ACHN (cell line): ENCODE measurements at places on chromosomes 2 and 18.

DNA sequence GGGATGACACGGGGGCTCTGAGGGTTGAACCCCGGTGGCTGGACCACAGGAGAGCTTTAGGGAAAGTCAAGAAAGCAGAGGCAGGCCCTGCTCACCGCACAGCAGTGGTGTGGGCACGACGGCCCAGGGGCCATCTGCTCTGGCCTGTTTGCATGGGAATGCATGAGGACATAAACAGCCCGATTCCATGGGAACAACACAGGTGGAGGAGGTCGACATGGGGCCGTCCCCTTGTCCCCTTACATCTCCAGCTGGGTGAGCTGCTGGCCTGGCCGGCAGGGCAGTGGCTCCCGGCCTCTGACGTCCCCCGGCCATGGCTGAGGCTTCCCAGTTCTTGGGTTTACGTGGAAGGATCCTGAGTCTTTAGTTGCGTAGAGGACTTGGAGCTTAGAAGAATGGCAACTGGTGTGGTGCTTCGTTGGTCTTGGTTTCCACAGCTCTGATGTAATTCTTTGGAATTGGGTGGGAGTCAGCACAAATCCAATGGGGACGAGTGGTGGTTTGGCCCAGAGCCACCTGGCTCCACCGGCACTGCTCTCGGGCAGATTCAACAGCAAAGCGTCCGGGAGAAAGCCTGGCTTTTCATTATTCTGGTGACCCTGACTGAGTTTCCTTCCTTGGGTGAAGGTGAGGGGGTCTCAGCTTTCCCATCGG lies 98.3 kb upstream of the HDAC4 start:
- no peak for DNase-seq

DNA sequence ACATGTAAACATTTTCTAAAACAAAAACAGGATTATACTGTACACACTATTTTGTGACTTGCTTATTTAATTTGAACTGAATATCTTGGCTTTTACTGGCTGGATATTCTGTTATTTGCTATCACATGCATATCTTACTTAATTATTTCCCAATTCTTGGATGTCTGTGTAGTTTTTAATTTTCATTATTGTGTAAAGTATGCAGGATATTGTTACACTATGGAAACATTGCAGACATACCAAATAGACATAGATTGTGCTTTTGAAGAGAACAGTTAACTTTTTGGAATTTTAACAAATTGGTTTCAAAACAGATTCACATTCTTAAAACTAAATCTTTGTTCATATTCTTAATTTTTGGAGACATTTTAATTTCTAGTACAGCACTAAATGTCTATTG lies 2.1 kb downstream of the PHOSPHO2 start:
- no peak for DNase-seq

DNA sequence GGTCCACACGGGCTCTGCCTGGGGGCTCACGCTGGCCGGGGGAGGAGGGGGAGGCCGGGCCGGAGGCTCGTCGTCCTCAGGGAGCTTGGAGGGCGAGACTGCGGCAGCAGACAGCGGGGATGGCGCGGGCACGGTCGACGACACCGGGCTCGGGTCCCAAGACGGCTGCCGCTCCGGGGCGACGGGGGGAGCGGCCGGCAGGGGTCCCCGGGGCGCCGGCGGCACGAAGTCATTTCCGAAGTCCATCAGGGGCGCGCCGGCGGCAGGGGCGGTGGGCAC lies 491 bp downstream of the RTN4 start:
- DNase-seq: no peak

DNA sequence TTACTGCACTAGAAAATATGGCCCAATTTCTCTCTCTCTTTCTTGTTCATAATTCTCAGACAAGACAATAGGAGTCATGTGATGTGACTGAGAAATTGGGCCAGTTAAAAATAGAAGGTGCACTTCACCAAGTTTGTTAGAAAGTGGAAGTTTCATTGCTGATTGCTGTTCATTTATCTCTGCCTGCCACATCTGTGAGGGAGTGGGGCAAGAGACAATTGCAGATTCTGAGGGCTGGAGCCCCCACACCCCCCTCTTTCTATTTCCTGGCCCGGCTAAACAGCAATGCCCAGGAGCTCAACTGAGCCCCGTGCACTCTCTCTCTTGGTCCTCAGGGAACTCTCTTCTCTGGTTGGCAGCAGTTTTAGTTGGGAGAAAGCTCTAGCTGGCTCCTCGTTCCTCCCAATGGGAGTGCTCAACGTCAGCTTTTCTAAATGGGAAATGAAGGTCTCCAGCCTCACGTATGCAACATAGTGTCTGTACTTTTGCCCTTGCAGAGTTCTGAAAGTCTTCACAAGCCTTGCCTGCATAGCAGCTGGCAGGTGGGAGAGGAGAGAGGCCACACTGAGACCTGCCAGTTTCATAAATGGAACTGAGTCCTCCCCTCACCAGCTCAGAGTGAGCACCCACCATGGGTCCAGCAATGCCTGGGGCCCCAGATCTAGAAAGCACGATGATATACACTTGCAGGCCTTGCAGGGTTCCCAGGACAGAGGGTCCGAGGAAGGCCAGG lies 115.7 kb downstream of the MYCN start:
- DNase-seq: no peak

- peak; percentile 41 for DNase-seq
Observed at GRCh38 chr2:190328573-190329147, 9.0 kb upstream of the HIBCH start.

- no peak for DNase-seq
Observed at GRCh38 chr2:11613297-11613696, 56.7 kb downstream of the NTSR2 start.

- DNase-seq: no peak
Observed at GRCh38 chr2:14745288-14746076, 113.0 kb downstream of the LRATD1 start.

- DNase-seq: no peak
Observed at GRCh38 chr2:59339121-59339836, 1098.2 kb upstream of the FANCL start.

DNA sequence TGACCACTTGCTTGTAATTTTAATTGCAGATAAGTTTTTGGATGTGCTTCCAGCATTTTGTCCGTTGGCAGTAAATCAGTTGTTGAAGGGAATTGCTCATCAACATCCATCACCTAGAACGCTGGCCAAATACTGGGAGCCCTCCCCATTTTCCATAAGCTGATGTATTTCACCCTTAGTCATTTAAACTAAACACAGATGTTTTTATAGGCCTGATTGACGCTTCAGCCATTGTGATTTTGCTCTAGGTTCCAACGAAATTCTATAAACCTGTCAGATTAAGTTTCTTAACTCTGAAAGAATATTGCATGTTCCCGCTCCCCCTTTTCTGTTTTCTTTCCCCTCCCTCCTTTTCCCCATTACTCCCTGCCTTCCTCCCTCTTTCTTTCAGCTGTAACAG lies 1.0 kb upstream of the RPRM start:
- DNase-seq: no peak

- DNase-seq: no peak
Observed at GRCh38 chr2:190837952-190838361, 42.7 kb upstream of the GLS start.

- DNase-seq: no peak
Observed at GRCh38 chr2:69171116-69171896, 158.3 kb downstream of the ANTXR1 start.

DNA sequence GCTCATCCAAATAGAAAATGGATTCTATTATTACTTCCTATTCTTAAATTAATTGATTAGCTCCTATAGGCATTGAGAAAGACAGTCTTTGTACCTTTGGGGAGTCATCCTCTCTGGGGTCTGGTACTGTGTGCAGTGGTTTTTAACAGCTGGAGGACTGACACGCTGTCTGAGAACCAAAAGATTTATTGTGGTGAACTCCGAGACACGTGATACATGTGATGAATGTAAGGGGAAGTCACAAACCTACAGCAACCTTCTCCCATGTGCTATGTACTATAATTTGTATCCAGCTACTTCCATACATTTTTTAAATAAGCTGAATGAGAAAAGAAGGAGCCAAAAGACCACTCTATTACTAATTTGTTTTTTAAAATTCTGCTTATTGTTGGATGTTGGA lies 133.7 kb downstream of the GALNT3 start:
- DNase-seq: no peak

DNA sequence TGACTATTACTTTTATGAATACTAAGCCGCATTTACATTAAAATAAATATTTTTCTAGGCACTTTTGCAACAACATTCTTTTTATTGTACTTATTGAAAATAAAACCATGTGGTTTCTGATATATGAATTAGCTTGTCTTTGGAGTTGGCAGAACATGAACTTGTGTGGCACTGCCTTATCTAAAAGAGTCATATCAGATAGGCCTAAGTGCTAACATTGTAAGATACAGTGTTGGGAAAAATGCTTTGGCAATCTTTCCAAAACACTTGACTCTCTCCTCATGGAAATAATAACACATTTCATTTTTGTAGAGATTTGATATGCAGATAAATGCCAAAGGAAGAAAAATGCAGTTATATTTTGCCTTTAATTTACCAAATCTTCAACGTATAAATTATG lies 191.7 kb downstream of the ERBB4 start:
- DNase-seq: no peak

DNA sequence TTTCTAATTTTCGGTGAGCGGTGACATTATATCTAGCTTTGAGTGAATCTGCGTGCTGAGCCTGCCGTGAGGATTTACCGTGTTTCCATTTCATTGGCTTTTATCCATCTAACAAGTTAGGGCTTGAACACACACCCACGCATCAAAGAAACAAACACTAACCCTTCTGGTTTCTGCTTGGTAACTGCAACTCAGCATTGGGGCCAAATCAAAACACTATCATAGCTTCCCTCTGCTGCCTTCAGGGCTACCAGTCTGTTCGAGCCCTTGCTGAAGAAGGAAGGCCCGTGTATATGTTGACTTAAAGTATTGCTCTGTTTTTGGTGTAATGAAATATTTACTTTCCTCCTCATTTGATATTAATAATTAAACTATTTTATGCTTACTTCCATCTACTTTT lies 227.2 kb downstream of the PHLPP1 start:
- no peak for DNase-seq

DNA sequence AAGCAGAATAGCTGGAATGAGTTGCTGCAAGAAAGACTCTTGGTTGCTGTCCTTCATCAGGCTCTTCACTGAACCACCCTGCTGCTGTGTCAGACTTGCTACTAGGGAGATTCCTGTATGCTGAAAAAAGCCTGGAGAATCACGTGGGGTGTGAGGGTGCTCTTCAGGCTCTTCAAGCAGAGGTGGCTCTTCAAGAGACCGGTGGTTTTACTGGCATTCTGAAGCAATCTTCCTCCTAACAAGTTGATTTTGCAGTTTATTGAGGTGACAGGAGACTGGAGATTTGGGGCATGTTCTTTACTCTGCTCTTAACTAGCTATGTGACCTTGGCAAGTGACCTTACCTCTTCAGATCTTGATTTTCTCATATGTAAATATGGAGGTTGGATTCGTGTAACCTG lies 14.1 kb downstream of the TMEM178A start:
- DNase-seq: no peak

- DNase-seq: no peak
Observed at GRCh38 chr2:241312082-241312481, 3.4 kb downstream of the HDLBP start.

GRCh38 chr2:177455187-177455586 lies 62.6 kb downstream of the AGPS start:
- DNase-seq: no peak

- no peak for DNase-seq
Observed at GRCh38 chr18:59518705-59519104, 159.6 kb upstream of the LMAN1 start.

GRCh38 chr18:79775441-79776221 lies 22.1 kb upstream of the KCNG2 start:
- no peak for DNase-seq

- DNase-seq: peak; percentile 78
Observed at GRCh38 chr2:43611987-43612894, 16.4 kb upstream of the THADA start.

DNA sequence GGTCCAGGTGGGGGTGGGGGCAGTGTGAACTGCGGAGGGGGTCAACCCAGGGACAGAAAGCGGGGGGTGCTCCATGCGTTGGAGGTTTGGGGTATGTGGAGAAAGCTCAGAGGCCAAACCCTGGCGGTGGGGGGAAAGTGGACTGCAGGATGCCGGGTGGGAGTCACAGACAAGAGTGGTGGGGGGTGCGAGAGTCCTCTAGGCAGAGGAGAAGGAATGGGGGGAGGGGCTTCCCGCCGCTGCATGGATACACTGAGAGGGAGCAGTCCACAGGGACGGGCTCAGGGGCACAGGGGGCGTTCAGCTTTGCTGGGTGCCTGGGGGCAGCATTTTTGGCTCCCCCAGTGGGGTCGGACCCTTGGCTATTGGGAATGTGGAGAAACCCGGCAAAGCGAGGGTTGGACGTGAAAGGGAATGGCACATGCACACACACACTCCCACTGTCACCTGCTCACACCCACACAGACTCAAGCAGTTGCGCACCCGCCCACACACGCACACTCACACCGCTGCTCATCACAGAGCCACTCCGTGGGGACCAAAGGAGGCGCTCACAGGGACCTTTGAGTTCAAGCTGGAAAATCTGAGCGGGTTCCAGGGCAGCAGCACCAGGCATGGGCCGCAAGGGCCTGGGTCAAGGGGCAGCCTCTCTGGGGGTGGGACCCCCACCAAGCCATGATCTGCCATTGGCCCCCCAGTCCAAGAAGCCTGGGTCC lies 7.7 kb downstream of the GBX2 start:
- no peak for DNase-seq

- no peak for DNase-seq
Observed at GRCh38 chr2:237195396-237196120, 109.9 kb downstream of the COPS8 start.

GRCh38 chr2:68416081-68416675 lies 50.9 kb downstream of the FBXO48 start:
- DNase-seq: no peak

GRCh38 chr2:239605976-239606375 lies 205.2 kb upstream of the HDAC4 start:
- no peak for DNase-seq

GRCh38 chr2:108950369-108951135 lies 38.5 kb downstream of the EDAR start:
- DNase-seq: no peak

GRCh38 chr18:12803069-12803936 lies 80.7 kb downstream of the PTPN2 start:
- DNase-seq: no peak

- DNase-seq: no peak
Observed at GRCh38 chr2:142291969-142292368, 161.2 kb upstream of the LRP1B start.

GRCh38 chr2:99984799-99985515 lies 157.4 kb downstream of the AFF3 start:
- no peak for DNase-seq
